Renal cortex interstitium (tissue), 15 donors: ENCODE measurements at places on chromosomes 3 and 15. TPM values are rescaled to one million over a fixed set of nuclear protein-coding genes. Genes with fewer than 3 reads are reported as not detected.

DNA sequence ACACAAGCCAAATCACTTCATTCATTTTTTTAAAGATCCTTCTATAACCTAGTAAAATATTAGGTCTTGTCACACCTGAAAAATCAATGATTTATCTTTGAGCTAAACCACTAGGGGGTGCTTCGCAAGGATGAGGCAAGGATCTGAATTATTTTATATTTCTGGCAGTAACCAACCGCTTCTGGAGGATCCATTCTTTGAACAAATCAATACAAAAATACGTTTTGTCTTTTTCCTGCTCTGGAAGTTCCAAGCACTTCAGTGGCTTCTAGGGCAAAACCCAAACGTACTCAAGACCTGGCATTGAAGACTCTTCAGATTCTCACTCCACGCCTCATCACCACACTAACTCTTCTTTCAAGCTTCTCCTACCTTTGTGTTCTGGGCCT lies 486 bp downstream of the LSG1 start:
- DNase-seq, result no peak

DNA sequence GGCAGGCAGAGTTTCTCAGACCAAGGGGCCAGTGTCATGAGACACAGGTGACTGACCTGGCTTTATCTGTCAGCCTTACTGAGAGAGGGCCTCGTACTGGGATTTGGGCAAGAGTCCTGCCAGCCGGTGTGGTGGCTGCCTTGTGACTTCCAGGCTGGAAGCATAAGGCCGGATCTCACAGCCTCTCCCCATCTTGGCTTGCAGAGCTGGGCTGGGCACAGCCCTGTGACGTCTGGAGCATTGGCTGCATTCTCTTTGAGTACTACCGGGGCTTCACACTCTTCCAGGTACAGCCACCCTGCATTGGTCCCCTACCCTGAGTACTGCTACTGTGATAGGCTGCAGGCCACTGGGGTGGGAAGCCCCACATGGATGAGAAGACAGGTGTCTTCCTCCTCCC lies 12.1 kb downstream of the CLK3 start:
- DNase-seq, result no peak

GRCh38 chr3:102057781-102058421 lies 208.6 kb downstream of the NFKBIZ start:
- no peak for DNase-seq

DNA sequence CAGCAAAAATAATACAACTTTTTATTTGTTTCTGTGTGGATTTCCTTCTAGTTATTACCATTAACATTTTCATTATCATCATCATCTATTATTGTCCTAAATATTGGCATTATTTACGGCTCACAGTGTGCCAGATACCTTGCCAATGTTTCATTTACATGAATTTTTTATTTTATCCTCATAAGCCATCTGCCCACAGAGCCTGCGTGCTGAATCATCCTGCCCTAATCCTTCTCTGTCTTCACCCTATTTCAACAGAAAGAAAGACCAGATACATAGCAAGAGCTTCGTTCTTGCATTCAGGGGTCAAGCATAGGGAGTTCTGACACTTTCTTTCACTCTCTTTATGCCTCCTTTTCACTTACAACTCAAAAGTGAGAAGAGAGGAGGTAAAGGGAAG lies 82.0 kb downstream of the KCNMB2 start:
- DNase-seq, result no peak

DNA sequence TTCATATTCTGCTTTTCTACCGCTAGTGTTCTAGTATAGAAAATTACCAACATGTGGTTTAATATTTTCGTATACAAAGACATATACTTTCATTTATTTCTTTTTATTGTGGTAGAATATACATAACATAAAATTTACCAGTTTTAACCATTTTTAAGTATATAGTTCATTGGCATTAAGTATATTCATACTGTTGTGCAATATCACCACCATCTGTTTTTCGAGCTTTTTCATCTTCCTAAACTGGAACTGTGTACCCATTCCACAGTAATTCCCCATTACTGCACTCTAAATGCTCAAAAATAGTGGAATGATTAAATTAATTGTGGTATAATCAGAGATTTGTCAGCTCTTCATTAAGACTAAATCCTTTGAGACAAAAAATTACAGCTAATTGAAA lies 62.9 kb downstream of the ECT2 start:
- no peak for DNase-seq

DNA sequence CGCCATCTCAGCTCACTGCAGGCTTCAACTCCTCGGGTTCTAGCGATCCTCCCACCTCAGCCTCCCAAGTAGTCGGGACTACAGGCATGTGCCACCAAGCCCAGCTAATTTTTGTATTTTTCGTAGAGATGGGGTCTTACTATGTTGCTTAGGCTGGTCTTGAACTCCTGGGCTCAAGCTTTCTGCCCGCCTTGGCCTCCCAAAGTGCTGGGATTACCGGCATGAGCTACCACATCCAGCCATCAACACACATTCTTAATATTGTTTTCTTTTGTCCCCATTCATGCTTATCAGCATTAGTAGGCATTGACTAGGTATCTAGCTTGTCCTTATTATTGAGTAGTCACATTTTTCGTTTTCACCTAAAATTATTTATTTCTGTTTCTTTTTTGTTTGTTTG lies 168.3 kb downstream of the GHSR start:
- DNase-seq, result no peak

DNA sequence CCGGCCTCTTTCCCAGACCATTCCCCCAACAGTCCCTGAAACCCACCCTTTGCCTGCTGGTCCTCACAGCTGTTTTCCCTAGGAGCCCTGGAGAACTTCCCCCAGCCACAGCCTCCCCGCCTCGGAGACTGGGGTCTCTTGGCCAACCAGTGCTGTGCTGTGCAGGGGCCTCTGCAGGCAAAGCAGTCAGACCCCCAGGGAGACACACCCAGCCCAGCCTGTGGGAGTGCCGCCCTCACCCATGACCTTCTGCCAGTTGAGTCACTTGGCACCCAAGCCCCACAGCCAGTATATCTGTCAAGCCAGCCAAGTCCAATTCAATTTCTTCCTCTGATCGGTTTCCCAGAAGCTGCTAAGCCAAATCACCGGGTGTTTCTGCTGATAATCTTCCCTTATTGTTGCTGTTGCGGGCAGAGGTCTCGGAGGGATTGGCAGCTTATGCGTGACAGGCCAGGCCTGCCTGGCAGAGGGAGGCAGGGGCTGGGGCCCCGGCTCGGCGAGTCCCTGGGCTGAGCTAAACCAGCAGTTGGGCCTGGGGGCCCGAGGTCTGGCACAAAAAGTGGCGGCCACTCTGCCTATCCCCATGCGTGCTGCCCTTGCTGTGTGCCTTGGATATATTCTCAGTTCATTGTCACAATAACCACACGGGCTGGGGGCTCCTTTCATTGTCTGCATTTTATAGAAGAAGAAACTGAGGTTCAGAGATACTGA lies 65.6 kb upstream of the SLC6A1 start:
- no peak for DNase-seq

- DNase-seq, result no peak
These were observed 397.6 kb upstream of the THBS1 start for GRCh38 chr15:39183164-39183881.

DNA sequence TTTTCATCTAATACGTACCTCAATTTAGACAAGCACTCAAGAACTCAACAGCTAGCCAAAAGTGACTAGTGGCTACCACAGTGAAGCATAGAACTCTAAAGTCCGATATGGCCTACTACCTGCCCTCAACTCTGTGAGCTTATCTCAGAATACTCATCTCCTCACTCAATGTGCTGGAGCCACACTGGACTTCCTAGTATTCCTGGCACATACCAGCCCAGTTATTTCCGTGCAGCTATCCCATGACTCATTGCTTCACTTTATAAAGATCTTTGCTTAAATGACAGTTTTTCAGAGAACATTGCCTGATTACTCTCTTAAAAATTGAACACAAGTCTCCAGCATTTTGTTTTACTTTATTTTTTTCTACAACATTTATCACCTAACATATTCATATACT lies 524.7 kb downstream of the PYDC2 start:
- DNase-seq, result no peak

DNA sequence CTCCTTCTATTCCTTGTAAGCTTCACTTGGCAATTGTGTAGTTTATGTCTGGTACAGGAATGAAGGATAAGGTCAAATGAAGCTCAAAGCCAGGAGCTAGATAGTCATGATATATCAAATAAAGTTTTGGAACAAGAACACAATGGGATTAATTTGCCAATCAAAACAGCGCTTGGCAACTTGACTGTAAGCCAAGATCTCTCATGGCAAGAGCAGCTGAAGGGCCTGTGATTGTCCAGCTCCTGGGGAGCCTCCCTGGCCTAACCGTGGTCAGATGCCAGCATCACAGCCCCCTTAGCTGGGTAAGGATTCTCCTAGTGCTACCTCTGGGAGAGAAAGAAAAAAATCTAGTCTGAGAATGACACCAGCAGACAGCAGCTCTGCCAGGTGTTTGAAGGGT lies 97.2 kb downstream of the LIPC start:
- no peak for DNase-seq

GRCh38 chr3:136955813-136956212 lies 2.0 kb upstream of the IL20RB start:
- no peak for DNase-seq

DNA sequence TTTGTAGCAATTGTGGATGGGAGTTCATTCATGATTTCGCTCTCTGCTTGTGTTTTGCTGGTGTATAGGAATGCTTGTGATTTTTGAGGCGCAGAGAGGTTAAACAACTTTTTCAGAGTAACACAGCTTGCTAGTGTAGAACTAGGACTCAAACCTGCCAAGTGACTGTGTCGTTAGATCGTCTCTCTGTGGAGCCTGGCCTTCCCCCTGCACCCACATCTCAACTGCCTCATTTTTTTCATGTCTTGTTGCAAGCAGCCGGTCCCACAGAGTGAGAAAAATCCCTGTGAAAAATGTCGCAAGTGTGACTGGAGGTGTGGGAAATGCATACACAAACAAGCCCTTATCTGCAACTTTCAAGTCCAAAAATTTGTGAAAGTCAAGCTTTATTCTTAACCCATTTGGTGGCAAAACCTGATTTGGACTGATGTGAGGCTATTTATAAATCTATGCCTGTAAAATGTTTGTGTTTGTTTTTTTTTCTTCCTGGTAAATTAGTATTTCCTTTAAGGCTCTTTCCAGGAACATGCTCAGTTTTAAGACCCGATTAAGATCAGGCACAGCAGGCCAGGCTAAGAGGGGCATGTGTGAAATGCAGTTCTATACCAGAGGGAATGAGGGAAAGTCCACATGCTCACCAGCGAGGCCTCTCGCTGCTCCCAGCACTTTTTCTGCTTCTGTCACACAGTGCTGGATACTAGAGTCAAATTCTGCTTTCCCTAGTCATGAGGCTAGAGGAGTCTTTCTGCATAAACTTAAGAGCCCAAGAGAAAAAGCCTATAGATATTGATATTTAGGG lies 25.8 kb downstream of the ST6GAL1 start:
- DNase-seq, result no peak

GRCh38 chr3:13853978-13854296 lies 25.9 kb downstream of the WNT7A start:
- DNase-seq, result no peak

DNA sequence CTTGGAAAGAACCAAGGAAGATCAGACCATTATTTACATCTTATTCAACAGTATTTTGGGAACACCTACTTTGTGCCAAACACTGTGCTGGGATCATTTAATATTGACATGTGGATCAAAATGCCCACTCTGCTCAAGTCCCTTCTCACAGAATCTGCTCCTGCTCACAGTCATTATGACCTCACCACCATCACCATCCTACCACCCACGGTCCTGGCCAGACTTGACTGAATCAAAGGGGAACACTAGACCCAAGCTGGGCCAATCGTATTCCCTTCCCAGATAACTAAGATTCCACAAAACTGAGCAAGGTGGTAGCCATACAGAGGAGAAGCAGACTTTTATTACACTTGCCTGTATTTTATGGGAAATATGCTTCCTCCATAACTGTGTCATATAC lies 3.4 kb upstream of the CEP152 start:
- no peak for DNase-seq

CFAP20DC gene
- polyA plus RNA-seq, result 5.2 TPM

GPD1L gene
- polyA plus RNA-seq, result 17.9 TPM

LRRC58 gene
- 37.5 TPM for polyA plus RNA-seq

IL12A gene
- polyA plus RNA-seq, result 0.69 TPM

XCR1 gene
- not detected for polyA plus RNA-seq
